ENCODE measurements at places on chromosomes 7 and 10.

GRCh38 chr10:8581521-8582225, 527.2 kb downstream of the GATA3 start:
- DNase-seq: no peak

- DNase-seq: no peak
Measured at GRCh38 chr10:34406463-34407323, 408.4 kb downstream of the PARD3 start.

DNA sequence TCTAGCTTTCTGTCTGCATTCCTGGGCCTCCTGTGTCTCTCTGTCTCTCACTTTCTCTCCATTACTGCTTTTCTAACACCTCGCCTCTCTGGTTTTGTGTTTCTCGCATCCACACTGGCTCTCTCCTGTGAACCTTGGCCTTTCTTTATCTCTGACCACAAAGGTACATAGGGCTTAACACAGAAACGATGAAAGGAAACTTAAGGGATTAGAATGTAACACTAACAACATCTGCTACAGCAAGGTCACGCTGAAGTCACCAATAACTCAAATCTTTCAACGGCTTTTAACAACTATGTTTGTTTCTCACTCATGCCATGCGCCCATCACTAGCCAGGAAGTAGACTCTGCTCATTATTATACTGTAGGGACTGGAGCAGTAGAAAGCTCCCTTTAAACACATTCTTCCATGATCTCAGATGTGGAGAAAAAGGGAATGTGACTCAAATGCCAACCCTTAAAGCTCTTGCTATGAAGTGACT, 9.3 kb upstream of the OR6V1 start:
- DNase-seq: no peak

DNA sequence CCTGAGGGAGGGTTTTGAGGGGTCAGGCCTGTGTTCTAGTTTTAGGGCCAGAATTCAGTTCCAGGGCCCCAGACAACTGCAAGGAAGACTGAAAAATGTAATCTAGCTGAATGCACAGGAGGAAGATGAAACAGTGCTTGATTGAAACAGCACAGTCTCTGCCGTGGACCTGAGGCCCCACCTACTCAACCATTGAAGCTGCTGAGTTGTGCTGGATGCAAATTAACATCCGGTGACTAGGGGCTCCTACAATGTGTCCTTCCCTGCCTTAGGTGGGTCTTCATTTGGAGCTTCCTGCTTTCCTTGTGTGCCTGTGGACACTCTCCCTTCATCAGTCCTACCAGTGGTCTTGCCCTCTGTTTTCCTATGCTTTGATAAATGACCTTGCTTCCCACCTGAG, 5.7 kb downstream of the GLRX3 start:
- no peak for DNase-seq

- no peak for DNase-seq
Measured at GRCh38 chr7:101239191-101239950, 1.8 kb upstream of the CLDN15 start.

DNA sequence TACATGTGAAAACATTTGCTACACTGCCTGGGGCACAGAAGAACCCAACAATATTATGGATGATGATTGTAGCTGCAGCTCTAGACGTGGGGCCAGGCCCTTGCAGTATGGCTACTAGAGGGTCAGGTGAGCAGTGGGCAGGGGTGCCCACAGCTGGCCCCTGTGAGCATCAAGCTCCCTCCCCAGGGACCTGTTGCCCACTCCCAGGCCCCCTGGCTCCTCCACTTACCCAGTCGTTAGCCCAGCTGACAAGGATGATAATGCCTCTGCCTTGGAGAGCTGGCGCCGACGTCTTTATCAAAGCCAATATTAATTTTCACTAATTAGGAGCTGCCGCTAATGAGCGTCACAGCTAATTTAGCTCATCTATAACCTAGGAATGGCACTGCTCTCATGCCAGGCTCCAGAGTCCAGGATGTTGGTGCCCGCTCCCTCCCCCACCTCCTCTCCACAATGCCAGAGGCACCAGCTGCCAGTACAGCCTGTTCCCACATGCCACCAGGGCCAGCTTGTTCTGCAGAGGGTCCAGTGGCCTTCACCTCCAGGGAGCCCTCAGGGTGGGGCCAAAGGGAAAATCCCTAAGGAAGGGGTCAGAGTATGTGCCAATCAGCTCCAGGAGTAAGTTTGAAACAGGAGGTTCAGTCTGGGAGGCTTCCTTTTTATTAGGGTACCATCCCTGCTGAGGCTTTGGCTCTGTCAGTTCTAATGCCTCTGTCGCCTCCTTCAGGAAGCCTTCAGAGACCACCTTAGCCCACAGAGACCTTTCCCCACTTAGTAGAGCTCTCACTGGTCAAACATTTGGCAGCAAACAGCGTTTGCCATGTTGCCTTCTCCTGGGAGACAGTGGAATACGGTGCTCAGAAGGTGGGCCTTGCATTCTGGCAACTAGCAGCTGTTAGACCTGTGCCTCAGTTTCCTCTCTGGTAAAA, 77.2 kb downstream of the CDH23 start:
- DNase-seq: no peak

DNA sequence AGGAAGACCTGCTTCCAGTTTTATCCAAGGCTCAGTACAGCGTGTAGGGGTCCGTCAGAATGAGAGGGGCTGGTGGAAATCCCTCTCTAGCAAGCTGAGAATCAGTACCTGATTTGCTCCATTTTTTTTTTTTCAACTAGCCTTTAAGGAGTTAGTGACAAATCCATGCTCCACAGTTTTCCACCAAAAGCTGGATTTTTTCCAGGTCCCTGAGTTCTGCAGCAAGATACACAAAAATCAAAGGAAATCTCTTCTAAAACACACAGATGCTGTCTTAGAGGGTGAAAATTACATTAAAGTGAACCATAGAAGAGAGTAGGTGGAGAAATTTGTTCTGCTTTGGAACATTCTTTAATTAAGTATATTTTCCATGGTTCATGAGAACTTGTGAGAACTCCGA, 30.4 kb downstream of the MDFIC start:
- DNase-seq: no peak

DNA sequence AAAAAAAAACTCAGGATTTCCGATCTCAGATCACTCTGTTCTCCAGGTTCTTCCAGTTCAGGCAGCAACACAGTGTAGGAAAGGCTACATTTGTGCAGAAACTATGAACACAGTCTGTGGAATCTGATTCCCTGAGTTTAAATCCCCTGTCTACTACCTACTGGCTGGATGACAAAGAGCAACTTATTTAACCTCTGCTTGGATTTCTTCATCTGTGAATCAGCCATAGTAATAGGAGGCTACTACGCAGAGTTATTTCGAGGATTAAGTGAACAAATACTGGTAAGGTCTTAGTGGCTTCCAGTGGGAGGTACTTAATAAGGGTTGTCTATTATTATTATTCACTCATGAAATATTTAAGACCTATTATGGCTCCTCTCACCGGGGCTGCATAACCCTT, 44.3 kb upstream of the PDCD4 start:
- DNase-seq: peak; percentile 45

DNA sequence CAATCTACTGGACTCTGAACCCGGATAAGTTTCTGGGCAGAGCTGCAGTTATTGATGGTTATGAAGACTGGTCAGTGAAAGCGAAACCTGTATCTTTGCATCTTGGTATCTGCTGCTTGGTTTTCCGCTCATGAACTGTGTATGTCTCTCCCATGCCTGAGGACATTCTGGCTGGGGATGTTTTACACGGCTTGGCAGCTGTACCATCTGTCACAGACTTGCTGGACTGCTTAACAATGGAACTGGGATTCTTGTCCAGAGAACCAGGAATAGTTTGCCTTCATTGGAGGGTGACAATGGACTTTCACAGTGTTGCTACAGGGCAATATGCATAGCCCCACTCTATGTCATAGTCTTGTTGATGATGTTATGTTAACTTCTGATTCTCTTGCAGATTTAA, 119.9 kb upstream of the TMEM106B start:
- no peak for DNase-seq

GRCh38 chr10:110764378-110764777, 107.3 kb upstream of the PDCD4 start:
- DNase-seq: no peak

DNA sequence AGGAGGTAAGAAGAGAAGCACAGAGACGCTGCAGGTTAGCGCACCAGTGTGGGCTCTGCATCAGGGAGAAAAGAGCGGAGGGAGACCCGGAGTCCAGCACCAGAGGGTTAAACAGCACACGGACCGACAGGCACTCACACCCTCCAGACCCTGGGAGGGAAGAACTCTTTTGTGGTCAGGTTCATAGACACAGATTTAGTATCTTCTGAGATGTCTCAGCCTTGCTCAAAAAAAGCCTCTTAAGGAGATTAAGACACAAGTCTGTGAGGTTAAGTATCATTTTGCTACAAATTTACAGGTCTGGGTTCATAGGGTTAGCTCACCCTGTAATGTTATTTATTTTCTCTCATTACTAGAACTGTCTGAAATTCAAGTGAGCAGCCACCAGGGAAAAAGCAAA, 16.8 kb upstream of the NDST2 start:
- no peak for DNase-seq

DNA sequence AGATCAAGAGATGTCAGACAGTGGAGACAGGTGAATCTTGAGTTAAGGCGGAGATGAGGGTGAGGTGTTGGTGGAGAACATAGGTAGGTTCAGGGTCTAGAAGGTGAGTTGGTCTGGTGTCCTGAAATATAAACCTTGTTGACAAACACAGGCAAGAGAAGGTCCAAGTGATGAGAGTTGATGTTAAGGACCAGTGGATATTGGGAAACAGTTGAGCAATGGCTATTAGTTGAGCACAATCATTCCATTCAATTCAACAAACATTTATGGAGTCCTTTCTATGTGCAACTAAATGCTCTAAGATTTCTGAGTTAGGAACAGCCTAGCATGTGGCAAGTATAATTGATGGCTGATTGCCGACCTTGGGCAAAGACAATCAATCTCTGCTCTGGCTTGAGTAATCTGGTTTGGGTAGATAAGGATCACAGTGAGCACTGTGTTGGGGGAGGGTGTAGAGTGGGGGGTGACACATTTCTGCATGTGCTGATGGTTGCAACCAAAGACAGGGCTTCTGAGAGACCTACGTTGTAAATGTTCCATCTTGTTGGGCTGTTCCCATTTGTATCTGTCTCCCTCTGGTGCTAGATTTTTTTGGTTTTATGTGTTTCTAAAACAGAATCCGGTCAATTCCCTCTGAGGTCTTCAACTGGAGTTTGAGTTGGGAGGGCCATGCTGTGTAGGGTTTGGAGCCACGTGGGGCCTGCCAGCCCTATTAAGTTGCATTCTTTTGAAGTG, 201.1 kb downstream of the BAMBI start:
- DNase-seq: no peak

- DNase-seq: peak; percentile 87
Measured at GRCh38 chr10:103757531-103758293, 97.7 kb downstream of the SH3PXD2A start.

- no peak for DNase-seq
Measured at GRCh38 chr7:105978035-105978434, 15.0 kb downstream of the CDHR3 start.
